GM13977 (cell line): ENCODE measurements at places on chromosomes 2 and 18.

DNA sequence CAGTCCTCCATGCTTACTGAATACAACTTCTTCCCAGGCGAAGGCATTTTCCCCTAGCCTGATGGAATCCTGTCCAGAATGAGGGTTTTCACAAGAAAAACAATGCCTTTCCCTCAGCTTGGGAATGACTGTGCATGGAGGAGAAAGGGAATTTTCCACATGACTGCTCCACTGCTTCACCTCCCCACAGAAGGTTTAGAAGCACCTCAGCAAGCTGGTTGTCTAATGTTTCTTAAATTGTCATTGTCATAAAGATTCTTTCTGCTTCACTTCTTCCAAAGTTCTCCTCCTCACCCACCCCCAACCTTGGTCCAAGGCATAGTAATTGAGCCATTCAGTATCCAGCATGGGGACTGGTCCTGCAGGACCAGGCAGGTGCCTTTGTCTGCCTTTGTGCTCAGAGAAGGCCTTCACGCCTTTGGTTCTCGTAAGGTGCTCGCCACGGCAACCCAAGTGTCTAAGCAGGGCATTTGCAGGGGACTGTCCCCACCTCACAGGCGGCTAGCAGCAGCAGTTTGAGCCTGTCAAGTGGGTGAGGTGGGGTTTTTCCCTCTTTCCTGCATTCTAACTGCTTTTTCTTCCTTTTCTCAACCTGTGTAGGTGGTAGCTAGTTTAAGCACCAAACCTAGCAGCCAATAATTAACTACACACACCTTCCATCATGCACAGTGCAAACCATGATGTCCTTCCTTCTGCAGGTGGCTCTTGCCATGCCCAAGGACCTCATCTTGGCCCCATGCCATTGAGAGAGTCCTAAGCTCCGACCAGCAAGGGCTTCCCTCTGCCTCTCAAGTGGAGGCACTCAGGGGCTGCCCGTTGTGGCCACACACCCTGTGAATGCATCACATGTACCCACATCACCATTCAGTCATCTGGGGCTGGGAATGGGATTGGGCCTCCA is 65.7 kb upstream of the BCL2L11 start:
- peak; percentile 60 for DNase-seq

- DNase-seq = no peak
Observed at GRCh38 chr18:58668897-58669296, 2.4 kb upstream of the MALT1 start.

- DNase-seq = peak; percentile 34
Observed at GRCh38 chr2:63055226-63056106, 4.8 kb downstream of the OTX1 start.

DNA sequence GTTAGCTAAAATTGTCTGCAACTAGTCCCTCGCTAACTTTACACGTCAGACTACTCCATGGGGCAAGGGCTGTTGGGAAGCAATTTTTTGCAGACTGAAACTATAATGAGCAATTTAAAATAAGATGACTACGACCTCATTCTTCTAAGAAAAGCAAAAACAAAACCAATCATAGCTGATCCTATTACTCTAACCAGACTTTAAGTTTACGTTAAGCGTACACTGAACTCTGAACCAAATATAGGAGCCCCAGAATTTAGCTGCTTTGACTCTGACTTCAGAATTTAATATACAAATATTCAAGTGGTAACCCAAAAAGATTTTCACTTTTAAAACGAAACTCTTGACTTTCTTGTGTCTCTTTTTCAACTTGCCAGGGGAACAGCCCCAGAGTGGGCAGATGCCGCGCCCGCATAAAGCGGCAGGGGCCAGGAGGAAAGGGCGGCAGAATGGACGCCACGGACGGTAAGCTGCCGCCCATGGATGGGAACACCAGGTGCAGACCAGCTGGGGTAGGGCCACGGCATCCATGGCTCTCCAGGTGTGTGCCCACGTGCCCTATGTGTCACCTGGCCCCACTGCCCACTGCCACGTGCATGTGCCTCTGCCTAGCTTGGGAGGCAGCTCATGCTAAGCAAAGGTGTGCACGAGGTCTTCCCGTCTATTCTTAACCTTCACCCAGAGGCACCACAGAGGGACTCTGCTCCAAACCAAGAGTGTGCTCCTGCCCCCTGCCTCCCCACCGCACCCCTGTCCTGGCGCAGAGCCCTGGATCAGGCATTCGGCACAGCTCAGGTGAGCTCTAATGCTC is 217.6 kb downstream of the HDAC4 start:
- DNase-seq = no peak

GRCh38 chr18:10131460-10132395 is 217.9 kb downstream of the VAPA start:
- DNase-seq = no peak

DNA sequence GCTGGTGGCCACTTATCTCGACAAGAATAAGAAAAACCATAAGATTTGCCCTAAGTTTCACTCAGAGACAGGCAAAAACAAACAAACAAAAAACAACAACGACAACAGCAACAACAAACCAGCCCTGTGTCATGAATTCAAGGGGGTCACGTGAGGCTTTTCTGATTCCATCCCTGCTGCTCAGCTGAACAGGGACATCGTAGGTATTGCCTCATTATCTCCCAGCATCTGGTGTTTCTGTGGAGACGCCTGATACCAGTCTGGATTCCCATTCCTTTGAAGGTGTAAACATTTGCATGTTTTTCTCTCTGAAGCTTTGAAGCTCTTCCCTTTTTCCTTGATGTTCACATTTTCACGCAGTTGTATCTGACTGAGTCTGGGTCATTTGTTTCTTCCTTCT is 117.4 kb downstream of the KCNF1 start:
- DNase-seq = no peak
